ENCODE measurements at places on chromosomes 1 and 21.
A peak's percentile ranks its signal among the peaks of the same experiment; 100 is the strongest.

- DNase-seq = no peak
Measured at GRCh38 chr1:228546541-228547463, 59.6 kb downstream of the RNF187 start.

DNA sequence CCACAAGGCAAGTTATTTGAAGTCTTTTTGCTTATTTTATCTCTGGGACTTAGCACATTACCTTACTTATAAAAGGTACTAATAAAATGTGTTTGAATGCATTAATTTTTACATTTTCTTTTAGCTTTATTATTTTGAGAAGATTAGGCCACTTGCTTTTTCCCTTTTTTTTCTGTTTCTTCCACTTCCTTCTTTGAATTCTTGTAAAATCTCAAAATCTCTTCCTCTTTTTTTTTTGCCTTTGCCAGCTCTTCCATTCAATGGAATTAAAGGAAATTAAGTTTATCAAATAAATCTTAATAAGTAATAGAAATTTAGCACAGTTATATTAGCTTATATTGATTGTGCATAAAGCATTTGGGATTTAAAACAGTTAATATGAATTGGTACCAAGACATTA, 260.9 kb downstream of the SRGAP2C start:
- no peak for DNase-seq

- no peak for DNase-seq
Measured at GRCh38 chr1:158813164-158813563, 18.0 kb upstream of the MNDA start.

GRCh38 chr1:8412183-8412831, 94.4 kb downstream of the SLC45A1 start:
- peak; percentile 73 for DNase-seq

DNA sequence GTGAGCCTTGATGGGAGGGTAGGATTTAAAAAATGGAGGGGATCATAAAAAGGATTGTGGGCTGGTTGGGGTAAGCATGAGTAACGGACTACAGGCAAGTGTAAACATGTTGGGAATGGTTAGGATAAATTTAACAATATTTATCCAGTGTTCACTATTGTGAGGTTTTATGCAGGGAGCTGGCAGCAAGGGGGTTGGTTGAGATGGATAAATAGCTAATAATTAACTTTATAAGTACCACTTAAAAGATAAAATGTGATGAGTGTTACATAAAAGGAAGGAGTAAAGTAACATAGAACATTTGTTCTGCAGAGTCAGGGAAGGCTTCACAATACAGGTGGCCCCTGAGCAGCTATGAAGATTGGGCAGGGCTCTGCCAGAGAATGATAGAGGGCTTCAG, 109.0 kb downstream of the NGF start:
- DNase-seq = no peak

DNA sequence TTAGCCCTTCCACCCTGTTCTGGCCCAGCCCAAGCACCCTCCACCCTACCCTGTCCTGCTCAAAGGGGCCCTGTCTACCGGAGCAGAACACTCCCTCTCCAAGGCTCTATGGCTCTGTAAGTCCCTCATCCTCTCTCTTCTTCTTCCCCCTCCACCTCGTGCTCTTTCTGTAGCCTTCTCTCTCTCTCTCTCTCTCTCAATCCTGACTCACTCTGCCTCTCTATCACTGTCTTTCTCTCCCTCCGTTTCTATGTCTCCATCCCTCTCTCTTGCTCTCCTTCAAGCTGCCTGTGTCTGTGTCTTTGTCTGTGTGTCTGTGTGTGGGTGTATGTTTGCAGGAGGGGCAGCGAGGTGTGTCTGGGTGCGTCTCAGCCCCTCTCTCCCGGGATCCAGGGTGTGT, 1.3 kb upstream of the ZNF678 start:
- DNase-seq = no peak

GRCh38 chr1:194512957-194513356, 1326.5 kb upstream of the B3GALT2 start:
- DNase-seq = no peak

- DNase-seq = no peak
Measured at GRCh38 chr21:32829504-32829903, 57.9 kb upstream of the PAXBP1 start.

GRCh38 chr1:9120312-9120958, 8.5 kb downstream of the GPR157 start:
- DNase-seq = no peak

DNA sequence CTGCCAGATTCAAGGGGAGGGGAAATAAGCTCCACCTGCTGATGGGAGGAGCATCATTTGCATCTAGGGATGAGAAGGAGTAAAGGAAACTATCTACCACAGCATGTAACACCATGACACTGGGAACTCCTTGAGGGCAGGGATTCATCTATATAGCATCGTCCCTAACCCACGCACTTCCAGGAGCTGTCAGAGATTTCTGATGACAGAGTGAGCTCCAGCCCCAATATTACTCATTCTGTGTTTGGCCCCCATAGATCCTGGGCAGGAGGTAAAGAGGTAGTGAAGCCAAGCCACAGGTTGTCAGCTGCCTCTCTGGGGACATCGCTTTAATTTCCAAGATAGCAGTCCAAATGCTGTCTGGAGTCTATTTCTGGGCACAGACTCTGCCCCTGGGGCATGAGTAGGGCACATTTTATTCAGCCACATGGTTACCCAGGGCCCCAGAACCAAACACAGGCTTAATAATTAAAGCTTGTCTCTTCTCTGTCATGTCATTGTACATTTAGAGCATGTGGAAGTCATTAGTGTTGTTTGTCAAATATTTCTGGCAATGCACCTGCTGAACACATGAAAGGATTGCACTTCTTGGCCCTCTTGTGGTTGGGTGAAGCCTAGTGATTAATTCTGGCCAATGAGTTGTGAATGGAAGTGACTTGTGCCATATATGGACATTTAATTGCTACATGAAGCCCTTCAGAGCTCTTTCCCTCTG, 105.9 kb upstream of the POU3F1 start:
- no peak for DNase-seq

DNA sequence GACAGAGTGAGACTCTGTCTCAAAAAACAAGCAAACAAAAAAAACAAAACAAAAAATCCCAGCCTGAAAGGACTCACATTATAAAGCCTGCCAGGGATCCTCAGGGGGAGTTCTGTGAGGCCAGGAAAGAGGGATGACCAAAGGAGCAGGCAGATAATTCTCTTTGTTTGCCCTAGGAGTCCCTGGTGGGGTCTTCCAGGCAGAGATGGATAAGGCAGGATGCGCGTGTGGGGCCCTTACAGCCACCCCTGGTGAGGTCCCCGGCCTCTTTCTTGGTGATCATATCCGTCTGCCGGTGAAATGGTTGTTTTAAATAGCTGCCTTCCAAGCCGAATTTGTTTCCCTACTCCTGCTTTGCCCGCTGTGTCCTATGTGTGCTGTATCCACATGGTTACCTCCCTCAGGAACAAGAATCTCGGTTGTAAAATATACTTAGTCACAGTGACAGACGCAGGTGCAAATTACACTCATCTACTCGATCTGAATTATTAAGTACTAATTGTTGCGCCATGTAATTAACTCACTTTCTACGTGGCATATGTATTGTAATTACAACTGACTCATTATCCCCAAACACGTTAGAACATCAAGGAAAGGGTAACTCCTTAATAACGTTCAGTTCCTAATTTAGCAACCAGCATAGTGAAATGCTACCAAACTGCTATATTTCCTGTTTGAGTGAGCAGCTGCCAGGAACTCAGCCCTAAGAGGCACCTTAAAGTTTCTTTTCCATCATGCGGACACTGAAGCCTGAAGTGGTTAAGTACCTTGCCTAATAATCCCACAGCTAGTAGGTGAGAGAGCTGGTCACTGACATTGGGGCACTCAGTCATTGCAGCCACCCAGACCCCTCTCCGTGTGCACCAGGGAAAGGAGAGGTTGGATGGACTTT, 106.4 kb downstream of the ZSCAN20 start:
- DNase-seq = no peak

GRCh38 chr1:90568436-90568835, 148.7 kb downstream of the BARHL2 start:
- DNase-seq = no peak

DNA sequence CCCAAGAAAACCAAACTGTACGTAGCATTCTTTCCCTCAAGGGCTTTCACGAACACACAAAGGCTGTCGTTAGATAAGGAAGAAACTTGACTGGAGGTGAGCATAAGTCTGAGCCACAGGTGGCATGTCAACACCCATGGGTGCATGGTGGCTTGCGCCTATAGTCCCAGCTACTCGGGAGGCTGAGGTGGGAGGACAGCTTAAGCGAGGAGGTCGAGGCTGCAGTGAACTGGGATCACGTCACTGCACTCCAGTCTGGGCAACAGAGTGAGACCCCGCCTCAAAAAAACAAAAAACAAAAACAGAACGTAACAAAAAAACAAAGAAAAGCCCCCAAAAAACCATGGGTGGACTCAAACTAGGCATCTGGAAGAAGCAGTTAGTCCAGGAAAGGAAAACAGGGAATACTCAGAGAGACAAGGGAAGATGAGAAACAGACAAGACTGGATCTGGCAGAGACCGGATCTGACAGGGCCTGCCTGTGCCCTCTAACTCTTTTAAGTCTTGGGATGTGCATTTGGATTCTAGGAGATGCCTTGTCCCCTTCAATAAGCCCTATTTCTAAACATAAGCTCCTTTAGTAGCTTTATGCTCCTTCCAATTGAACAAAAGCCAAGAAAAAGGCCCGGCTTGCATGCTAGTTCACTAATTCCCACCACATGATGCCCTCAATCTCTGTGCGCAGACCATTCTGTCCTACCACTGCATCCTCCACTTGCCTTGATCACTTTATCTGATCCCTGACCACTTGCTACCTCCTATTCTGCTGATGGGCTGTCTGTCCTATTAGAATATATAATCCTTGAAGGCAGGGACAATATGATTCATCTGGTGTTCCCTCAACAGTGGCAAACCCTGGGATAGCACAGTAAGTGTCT, 73.8 kb downstream of the APP start:
- no peak for DNase-seq

- no peak for DNase-seq
Measured at GRCh38 chr21:43981871-43982210, 30.3 kb upstream of the TRAPPC10 start.

GRCh38 chr1:92795166-92795565, 10.3 kb upstream of the EVI5 start:
- DNase-seq = no peak

- no peak for DNase-seq
Measured at GRCh38 chr1:156144742-156145141, 8.6 kb upstream of the SEMA4A start.

- no peak for DNase-seq
Measured at GRCh38 chr1:25575191-25575590, 31.8 kb downstream of the LDLRAP1 start.

Measured in non-pigmented ciliary epithelial cell (primary cell).